ENCODE measurements at places on chromosomes 2 and 18.

DNA sequence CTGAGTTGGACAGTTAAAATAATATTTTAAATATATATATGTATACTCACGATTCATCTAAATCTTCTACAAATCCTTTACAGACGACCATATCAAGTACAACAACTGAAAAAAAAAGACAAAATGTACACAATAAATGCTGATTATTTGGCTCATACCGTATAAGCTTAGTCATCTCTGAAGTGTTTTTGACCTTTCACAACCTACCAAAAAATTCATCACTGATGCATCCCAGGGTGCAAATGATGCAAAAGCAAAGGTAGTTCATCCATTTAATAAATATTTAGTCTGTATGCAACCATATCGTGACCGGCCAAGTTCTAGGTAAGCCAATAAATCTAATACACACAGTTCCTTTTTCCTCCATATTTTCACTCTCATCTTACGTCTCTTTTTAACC lies 1.1 kb downstream of the TMX3 start:
- DNase-seq: no peak

DNA sequence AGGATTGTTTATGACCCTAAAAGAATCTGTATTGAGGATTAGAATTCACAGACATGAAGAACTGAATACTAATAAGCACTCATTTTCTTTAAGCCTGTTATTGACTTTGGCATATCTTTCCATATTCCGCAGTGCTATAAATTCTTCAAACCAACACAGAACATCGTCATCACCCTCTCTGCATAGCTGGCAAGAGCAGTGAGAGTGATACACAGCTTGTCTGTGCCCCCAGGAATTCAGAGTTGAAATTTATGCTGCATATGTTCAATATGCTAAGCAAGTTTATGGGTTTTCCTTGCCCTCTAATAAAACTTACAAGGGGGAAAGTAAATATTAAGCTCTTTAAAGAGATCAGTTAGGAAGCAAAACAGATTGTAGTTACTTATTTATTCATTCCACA lies 32.7 kb downstream of the CTLA4 start:
- DNase-seq: no peak

GRCh38 chr2:144358979-144359541 lies 160.9 kb downstream of the ZEB2 start:
- no peak for DNase-seq

- DNase-seq: peak; percentile 3
Observed at GRCh38 chr2:104177179-104177578, 676.7 kb upstream of the POU3F3 start.

DNA sequence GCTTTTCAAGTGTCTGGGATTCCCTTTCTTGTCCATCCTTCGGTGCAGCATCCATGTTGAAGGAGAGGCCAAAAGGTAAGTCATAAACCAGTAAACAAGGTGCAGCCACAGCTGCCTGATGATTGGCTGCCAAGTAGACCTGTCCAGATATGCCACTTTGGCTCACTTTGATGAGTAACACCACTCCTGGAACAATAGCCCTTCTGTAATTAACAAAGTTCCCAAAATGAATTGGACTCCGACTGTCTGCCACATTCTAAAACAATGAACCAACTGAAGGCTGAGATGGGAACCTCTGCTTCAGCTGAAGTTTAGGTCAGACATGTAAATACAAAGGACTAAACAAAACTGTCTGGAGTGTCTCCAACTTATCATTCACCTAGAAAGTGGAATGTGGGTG lies 82.2 kb upstream of the LGALSL start:
- no peak for DNase-seq

DNA sequence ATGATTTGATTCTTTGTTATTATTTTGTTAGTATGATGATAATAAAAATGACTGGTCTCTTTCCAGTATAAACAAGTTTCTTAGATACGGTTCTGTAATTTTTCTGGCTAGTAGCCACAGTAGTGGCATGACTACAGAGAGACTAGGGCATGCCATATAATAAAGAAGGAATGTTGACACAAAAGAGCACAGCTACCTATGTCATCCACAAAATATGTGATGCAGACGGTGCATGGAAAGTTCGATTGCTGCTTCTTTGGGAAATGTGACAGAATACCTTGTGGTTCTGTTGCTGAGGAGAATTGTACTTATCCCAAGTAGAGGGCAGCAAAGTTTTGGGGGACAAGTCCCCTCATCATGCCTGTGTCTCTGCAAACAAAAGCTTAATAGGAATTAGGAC lies 26.1 kb upstream of the SETBP1 start:
- peak; percentile 36 for DNase-seq

GRCh38 chr18:22503803-22504202 lies 86.1 kb upstream of the CTAGE1 start:
- no peak for DNase-seq

GRCh38 chr18:61957801-61958516 lies 65.2 kb upstream of the RNF152 start:
- DNase-seq: no peak

DNA sequence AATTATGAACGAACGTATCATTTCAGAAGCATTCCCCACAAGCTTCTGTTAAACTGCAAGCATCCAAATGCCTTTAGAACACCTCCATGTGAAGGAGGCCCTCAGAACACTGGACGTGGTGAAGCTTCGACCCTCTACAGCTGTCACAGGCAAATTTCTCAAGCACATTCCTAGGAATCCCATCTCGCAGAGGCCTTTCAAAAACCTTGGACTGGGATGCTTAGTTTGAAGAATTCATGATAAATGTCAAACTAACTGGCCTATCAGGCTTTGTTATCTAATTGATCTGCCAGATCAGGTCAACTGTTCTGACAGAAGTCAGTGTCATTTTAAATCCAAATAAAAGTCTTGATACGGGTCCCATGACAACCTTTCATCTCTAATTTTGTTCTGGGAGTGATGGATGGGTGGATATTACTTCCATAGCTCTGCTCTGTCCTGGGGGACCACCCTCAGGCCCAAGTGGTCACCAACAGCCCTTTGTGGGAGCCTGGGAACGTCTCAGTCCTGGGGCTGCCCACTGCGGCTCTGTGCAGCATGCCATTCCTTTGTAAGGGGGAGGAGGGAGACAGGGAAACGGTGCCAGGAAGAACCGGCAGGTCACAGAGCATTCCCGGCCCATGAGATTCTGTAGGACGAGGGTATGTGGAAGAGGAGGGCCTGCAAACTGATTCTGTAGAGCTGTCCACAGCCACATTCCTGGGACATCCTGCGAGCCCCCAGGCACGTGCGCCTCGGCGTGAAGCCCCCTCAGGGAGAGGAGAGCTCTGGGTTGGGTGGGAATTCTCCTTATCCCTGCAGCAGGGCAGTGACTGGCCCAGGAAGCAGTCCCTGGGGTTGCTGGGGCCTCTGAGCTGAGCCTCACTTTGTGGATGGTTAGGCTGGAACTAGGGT lies 59.1 kb upstream of the PXDN start:
- no peak for DNase-seq

DNA sequence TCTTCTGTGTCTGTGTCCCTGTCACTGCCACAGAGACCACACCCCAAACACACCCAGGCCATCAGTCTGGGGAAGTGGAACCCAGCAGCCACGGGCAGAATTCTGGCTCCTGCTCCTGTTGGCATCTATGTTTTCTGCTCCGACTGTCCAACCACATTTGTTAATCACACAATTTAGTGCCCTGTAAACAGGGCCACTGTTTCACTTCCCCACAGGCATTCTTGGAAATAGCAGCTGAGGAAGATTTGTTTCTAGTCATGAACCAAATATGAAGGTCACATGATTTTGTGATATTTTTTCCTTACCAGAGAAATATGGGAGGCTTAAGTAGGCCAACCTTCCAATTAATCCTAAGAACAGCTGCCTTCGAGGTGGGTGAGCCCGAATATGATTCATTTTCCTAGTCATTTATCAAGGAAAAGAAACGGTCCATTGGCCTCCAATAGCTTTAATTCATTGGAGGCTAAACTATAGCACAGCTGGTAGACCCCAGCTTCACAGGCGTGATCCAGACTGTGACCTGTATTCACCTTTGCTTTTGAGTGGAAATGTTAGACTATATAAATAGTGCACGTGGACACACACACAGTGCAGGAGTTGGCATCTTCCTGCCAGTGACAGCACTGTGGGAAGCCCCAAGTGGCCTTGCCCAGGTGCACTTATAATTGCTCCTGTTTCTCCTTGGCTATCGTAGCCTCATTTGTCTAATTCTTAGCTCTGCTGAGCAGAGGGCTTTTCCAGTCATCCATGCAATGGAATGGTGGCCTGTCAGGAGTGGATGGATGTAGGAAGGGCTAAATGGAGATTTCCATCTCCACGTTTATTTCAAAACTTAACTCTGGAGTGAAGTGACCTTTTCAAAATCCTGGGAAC lies 267.9 kb downstream of the LPIN1 start:
- no peak for DNase-seq

DNA sequence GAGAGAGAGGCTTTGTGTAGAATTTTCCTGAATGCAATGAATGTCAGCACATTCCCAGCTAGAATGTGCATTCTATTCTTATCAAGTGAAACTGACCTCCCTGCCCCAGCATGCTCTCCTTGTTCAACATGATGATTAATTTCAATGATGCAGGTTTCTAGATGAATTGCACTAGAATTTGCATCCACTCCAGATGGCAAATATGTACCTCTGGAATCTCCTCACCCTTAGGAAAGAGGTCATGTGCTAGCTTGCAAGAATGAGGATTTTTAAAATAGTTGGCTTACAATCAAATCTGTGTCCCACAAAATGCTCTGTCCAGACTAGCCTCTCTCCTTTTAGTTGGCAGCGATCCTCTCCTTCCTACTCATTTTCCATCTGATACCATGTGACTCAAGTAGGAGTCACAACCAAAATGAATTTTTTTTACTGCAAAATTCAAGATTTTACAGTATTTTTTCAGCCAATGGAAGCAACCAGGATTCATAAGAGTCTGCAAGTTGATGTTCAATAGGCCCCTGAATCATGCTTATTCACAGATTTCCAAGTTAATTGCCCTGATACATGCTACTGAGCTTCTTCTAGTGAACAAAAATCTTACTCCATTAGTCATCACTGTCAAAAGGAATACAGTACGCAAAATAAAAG lies 21.0 kb upstream of the STAT4 start:
- DNase-seq: peak; percentile 92

DNA sequence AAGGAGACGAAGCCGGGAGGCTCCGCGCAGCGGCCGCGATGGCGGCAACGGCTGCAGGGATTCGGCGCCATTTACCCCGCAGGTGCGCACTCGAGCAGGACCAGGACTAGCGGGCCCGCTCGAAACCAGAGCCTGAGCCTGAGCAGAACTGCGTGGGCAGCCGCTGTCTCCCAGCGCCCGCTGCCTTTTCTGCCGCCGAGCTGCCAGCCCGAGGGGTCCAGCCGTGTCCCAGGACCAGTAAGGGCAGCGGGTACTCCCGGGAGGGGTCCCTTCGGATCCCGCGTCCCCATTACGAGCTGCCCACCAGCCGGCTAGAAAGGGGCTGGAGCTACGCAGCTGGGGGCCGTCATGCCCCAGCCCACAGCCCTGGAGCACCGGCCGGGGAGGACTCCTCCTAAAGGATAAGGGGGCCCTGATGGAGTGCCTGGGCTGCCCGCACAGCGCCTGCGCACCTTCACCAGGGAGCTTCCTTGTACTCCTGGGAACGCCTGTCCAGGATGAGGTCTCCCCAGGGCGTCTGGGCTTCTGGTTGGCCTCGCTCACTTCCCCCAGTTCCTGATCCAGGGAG lies 9.9 kb downstream of the ALPP start:
- DNase-seq: no peak

DNA sequence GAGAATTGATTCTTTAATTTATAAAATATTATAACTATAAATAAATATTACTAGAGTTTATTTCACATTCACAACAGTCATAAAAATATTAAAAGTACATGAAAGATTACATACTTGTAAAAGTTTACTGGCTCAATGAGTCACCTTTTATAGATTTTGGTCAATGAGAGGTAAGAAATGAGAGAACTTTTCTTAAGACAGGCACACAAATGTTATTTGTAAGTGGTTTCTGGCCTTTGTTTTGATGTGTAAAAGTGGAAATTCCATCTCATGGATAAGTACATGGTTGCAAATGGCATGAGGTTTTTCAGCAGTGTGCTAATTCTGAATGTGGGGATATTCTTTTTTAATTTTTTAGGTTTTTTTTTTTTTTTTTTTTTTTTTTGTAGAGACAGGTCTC lies 63.8 kb downstream of the TTC27 start:
- no peak for DNase-seq

DNA sequence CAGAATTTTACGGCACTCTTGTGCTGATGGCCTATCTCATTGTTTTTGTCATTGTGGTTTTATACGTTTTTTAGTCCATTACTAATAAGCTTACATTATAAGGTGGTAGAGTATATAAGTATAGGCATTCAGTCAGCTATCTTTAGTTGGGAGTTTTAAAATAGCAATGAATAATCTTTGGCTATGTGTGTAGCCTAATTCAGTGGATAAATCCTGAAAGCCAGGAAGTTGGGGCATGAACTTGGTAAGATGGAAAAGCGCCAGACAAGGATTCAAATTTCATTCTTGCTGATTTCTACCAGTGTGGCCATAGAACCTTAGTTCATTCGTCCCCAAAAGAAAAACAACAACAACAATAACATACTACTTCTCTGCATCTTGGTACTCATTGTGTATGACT lies 31.2 kb downstream of the EPC2 start:
- DNase-seq: no peak

DNA sequence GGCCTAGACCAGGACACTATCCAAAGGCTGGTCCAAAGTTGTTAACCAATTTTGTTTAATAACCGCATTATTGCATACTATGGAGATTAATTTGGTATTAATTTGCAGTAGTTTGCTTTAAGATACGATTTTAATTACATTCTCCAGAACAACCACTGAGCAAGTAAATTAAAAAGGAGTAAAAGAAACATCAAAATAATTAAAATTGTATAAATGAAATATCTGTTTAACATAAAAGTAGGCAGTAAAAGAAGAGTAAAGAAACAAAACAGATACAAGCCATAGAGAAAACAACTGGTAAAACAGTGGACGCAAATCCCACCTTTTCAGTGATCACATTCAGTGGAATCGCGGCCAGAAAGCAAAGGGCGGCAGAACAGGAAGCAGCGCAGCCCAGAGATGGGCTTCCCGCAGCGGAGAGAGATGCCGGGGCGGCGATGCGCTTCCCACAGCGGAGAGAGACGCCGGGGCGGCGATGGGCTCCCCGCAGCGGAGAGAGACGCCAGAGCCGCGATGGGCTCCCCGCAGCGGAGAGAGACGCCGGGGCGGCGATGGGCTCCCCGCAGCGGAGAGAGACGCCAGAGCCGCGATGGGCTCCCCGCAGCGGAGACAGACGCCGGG lies 176.8 kb downstream of the RTP5 start:
- no peak for DNase-seq

GRCh38 chr2:64737547-64737946 lies 83.8 kb upstream of the SERTAD2 start:
- DNase-seq: no peak
